Caudate nucleus (tissue), 63 donors: ENCODE measurements at places on chromosomes 5 and 9.

GRCh38 chr9:104986096-104986495 lies 58.1 kb upstream of the ABCA1 start:
- no peak for DNase-seq

- no peak for DNase-seq
These were observed 3.0 kb downstream of the SLC22A5 start for GRCh38 chr5:132372542-132372941.

DNA sequence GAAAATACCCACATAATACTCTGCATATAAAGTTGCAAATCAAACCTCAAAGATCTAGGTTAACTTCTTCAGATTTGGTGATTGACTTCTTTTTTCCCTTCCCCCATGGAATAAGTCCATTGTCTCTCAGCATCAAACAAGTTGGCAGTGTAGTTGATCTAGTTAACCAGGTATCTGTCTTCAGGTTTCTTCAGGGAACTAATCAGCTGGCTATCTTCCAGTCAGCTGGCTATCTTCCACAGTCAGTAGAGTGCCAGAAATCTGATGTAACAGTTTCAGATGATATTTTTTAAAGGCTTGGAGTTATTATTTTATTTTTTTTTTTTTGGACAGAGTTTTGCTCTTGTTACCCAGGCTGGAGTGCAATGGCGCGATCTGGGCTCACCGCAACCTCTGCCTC lies 16.8 kb downstream of the TNFSF15 start:
- no peak for DNase-seq

DNA sequence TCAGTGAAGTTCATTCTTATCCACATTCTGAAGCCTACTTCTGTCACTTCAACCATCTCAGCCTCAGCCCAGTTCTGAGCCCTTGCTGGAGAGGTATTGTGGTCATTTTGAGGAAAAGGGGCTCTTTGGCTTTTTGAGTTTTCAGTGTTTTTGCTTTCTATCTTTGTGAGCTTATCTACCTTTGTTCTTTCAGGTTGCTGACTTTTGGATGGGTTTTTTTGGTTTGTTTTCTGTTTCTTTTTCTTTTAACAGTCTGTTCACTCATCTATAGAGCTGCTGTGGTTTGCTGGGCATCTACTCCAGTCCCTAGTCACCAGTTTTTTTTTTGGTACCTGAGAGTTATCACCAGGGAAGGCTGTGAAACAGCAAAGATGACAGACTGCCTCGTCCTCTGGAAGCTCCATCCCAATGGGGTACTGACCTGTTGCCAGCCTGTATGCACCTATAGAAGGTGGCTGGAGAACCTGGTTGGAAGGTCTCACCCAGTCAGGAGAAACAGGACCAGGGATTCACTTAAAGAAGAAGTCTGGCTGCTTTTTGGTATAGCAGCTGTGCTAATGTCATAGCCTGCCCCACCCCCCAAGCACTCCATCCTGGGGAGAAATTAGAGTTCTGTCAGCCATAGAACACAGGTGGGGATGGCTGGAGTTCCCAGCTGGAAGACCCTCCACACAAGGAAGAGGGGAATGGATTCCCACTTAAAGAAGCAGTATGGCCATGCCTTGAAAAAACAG lies 138.6 kb upstream of the TSLP start:
- DNase-seq = no peak

DNA sequence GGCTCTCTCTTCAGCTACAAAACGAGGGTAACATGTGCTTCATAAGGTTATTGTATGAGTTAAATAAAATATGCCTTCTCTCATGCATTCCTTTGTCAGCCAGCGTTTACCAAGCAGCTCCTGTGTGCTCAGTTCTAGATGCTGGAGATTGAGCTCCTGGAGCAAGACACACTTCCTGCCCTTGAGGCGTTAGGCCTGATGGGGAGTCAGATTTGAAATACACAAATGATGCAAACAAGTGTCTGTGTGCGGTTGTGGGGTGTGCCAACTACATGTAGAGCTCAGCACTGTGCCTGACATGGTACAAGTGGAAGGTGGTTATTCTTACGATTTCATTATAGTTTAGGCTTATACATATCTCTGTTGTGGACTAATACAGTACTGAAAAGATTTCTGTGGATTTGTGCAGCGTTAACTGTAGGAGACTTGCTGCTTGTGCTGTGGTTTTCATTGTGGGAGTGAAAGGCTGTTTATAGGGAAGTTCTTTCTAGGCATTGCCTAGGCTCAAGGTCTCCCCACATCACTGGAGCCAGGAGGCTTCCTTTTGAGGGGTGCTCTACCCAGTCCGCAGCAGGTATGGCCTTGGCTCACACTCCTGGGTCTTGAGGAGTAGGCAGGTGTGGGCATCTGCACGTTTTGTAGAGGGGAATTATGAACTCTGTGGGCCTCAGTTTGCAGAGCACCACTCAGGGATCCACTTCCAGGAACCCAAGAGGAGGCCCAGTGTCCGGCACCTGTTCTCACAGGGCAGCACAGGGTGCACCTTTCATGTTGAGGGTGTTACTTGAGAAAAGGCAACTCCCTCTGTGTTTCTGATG lies 39.8 kb upstream of the ANGPTL2 start:
- no peak for DNase-seq

DNA sequence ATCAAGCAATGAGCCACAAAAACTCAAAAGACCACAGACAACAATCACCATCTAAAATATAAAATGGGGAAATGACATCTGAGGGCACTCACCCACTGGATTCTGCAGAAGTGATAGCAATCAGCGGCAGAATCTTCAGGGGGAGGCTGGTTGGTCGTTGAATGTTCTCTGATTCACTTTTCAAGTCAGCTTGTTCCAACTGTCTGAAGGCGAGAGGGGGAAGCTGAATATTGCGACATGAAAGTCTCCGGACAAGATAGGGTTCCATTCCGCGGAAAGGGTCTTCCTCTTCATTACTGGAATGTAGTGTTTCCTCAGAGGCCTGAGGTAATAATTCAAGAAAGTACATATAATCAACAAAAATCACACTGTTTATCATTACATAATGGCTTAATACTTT lies 94.9 kb upstream of the PDE4D start:
- no peak for DNase-seq
